ENCODE measurements at places on chromosomes 2 and 18. TPM values are rescaled to one million over a fixed set of nuclear protein-coding genes. Genes with fewer than 3 reads are reported as not detected.

SLC23A3 gene
- total RNA-seq = 3.3 TPM

RPL37A gene
- 3,258 TPM for total RNA-seq

UGT1A9 gene
- not detected for total RNA-seq

SCN9A gene
- not detected for total RNA-seq

ICOS gene
- 36.1 TPM for total RNA-seq

SERPINB13 gene
- not detected for total RNA-seq

CDCA7 gene
- 0.49 TPM for total RNA-seq

EHBP1 gene
- 29.2 TPM for total RNA-seq

MYCN gene
- total RNA-seq = 0.58 TPM

RUFY4 gene
- total RNA-seq = 0.16 TPM

RFTN2 gene
- 0.22 TPM for total RNA-seq

GRCh38 chr2:55048508-55049042, 1.7 kb downstream of the RTN4 start:
- no peak for DNase-seq

- DNase-seq = no peak
Observed at GRCh38 chr2:122905431-122905830, 1119.7 kb upstream of the CNTNAP5 start.

DNA sequence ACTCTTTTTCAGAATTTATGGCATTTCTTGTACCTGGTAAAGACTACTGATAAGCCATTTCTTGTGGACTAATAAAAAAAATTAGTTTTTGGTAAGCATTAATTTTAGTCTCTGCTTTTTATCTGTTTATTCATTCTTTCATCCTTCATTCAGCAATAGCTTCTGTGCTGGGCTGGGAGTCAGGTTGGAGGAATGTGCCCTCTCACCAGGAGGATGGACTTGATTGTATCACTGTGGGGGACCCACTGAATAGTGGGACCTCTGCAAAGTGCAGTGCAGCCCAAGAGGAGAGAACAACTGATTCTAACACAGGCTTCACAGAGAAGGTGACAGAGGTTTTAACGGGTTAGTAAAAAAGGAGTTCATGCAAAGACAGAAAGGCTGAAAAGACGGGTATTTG, 39.1 kb downstream of the CDC42EP3 start:
- no peak for DNase-seq

GRCh38 chr2:106095478-106096298, 98.4 kb downstream of the UXS1 start:
- peak; percentile 81 for DNase-seq

- no peak for DNase-seq
Observed at GRCh38 chr2:36290306-36290856, 65.2 kb upstream of the CRIM1 start.

- DNase-seq = no peak
Observed at GRCh38 chr2:157442191-157442590, 1.7 kb downstream of the CYTIP start.

- DNase-seq = no peak
Observed at GRCh38 chr2:167856190-167856589, 391.2 kb downstream of the STK39 start.

DNA sequence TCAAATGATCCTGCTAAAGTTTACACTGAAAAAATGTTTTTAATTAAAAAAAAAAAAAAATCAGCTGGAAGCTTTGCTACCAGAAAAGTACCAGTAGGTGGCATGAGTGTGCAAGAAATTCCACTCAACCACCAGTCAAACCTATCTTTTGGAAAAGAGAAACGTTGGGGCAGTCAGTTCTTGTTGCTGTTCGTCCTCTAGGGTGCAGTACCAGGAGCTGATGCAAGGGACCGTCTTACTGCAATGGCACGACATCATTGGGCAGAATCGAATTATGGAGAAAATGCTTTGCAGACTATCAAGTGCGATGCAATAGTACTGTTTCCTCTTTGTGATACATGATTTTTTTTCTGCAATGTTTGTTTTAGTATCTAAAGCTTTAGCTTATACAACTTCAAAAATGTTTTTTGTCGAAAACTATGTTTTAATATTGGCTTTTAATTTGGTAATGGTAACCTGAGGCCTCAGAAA, 18.3 kb downstream of the YPEL5 start:
- DNase-seq = peak; percentile 85

- DNase-seq = no peak
Observed at GRCh38 chr2:173407646-173408045, 53.0 kb downstream of the CDCA7 start.

- no peak for DNase-seq
Observed at GRCh38 chr18:46772357-46772756, 15.5 kb upstream of the ST8SIA5 start.

GRCh38 chr18:61817086-61817485, 75.7 kb downstream of the RNF152 start:
- DNase-seq = no peak

Measured in naive thymus-derived CD8-positive, alpha-beta T cell (primary cell).